ENCODE measurements at places on chromosomes 3 and 15.

DNA sequence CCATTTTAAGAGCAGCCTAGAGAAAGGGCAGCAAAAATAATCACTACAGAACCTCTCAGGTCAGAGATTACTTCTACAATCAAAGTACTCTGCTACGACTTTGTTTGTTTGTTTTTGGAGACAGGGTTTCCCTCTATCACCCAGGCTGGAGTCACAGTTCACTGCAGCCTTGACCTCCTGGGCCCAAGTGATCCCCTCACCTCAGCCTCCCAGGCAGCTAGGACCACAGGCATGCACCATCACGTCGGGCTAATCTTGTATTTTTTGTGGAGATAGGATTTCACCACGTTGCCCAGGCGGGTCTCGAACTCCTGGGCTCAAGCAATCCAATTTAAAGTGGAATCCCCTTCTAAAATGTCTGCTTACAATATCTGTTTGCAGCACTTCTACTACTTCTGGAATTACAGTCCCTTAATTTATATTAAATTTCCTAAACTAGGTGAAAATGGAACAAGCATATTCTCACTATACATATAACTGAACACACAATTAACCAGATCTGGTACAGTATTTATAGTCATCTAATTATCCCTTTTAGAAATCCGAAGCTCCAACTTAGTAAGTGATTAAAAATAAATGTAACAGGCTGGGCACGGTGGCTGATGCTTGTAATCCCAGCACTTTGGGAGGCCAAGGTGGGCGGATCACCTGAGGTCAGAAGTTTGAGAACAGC, 4.4 kb downstream of the UACA start:
- DNase-seq: no peak

DNA sequence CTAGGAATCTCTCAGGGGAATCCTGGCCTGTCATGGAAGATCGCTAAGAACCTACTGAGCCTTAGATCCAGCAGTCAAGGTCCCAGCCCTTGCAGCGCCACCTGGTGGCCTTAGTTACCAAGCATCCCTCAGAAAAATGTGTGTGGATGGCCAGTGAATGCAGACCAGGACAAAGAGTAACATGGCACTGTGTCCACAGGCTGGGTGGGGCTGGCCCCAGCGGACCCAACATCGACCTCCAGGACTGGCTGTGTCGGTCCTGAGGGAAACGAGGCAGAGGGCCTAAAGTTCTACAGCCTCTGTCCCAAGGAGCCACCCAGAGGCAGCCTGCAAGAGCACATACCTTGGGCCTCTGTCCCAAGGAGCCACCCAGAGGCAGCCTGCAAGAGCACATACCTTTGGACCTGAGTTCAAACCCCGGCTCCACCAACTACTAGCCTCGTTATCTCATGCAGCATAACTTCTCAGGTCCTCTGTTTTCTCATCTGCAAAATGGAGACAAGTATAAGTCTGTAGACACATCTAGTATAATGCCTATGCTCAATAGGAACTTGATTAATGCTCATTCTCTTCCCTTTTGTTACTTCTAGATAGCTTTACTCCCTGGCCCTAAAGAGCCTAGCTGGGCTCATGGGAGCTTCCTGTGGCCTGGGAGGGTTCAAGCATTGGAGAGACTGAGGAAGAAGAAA, 57.5 kb upstream of the HERC1 start:
- DNase-seq: peak; percentile 80

DNA sequence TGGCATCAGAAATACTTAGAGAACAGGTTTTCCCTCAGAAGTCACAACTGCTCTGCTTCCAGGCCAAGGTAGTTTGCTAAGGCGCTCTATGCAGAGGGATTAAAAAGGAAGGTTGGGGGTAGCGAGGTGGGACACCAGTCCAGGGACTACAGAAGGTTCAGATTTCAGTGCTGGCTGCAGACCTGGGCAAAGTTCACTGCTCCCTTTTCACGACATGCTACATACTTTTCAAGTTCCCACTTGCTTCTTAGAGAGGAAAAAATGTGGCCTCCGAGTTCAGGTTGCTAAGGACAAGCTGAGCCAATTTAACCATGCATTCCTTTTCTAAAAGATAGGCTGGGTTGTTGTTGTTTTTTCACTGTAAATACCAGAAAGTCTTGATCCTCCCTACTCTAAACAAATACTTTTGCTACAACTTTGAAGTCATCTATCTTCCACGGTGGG, 158.6 kb upstream of the NR2F2 start:
- DNase-seq: no peak

DNA sequence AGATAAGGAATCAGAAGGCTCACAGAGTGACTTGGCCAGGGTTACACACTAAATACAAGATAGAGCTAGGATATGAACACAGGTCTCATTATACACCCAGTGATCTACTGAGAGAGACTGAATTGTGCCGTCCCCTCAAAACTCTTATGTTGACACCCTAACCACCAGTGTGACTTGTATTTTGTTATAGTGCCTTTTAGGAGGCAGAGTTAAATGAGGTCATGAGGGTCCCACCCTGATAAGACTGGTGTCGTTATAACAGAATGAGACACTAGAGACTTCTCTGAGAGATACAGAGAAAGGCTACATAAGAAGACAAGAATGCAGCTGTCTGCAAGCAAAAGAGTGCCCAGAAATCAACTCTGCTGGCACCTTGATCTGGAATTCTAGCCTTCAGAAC, 12.6 kb downstream of the KPNA1 start:
- no peak for DNase-seq

- DNase-seq: no peak
Measured at GRCh38 chr3:163562625-163563024, 1515.7 kb downstream of the SI start.

DNA sequence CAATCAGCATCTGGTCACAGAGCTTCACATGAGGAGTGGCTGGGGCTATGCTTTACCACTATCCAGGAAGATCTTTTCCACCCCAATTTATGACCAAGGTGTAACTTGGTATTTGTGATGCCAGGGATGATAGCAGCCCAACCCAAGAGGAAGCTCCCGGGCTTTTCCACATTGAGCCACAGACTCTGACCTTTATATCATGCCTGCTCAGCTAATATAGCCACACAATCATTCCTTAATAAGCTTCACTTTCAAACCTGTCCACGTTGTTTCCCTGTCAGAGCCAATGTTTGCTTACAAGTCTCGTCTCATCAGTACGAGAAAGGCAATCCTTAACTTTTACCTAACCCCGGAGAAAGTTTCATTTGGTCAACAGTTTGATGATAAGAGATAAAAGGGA, 330.9 kb downstream of the SHQ1 start:
- no peak for DNase-seq

GRCh38 chr3:76369170-76369569, 583.8 kb upstream of the ZNF717 start:
- no peak for DNase-seq

GRCh38 chr3:53102601-53103147, 27.6 kb downstream of the RFT1 start:
- DNase-seq: peak; percentile 67

GRCh38 chr3:76965122-76965725, 74.7 kb upstream of the ROBO2 start:
- no peak for DNase-seq

DNA sequence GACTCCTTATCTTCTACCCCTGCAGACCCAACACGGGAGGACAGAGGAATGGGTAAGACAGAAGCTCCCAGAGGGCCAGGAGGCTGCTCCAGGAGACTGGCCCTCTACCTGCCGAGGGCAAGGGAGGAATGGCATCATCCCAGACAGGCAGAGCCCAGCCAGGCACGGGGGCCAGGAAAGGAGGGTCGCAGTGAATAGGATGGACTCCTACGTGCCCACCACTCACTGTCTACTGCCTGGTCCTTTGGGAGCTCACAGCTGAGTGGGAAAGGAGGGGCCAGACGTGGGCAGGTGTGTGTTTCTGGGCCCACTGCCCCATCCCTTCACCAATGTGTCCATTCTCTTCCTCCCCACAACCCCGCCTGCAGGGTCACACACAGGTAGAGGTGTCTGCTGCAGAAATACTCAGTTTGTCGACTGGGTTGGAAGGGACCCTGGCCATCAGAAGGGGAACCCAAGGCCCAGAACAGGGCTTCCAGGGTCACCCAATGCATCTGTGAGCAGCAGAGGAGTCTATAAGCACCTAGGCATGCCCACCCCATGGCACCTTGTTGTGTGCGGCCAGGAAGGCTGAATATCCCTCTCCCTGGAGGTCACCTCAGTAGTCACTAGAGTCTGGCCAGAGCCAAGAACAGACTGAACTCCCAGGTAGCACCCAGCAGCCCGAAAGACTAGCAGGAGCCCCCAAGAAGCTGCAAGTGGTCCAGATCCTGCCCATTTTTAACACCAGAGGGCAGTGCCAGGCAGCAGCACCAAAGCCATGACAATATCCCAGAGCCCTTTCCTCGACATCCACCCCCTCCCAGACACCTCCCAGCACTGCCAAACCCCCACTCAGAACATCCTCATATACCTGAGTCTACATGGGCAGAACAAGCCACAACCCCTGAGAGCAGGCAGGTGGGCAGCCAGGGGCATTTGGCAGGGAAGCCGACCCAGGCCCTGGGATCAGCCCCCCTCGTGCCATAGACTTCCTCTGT, 24.0 kb downstream of the TKT start:
- no peak for DNase-seq

DNA sequence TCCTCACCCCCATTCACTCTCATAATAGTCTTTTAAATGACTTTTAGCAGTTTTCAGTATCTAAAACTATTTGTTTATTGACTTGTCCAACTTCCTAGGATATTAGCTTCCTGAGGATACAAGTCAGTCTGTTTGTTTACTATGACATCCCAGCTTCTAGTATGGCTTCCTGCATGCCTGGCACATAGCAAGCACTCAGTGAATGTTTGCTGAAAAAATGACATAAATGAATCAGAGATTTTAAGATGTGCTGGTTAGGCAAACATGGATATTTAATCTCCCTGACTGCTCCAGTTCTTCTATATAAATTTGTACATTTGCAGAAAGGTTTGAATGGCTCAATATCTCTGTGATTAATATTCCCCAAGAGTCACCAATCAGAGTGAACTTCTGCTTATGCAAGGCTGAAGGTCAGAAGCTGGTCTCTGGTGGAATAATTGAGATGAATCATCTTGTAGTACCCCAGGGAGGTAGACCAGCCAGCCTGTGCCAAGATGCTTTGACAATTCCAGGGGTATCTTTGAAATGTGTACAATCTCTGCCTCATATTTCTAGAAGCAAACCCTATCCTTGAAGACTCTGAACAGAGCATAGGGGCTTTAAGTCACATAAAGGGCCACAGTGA, 219.0 kb upstream of the LMCD1 start:
- no peak for DNase-seq

DNA sequence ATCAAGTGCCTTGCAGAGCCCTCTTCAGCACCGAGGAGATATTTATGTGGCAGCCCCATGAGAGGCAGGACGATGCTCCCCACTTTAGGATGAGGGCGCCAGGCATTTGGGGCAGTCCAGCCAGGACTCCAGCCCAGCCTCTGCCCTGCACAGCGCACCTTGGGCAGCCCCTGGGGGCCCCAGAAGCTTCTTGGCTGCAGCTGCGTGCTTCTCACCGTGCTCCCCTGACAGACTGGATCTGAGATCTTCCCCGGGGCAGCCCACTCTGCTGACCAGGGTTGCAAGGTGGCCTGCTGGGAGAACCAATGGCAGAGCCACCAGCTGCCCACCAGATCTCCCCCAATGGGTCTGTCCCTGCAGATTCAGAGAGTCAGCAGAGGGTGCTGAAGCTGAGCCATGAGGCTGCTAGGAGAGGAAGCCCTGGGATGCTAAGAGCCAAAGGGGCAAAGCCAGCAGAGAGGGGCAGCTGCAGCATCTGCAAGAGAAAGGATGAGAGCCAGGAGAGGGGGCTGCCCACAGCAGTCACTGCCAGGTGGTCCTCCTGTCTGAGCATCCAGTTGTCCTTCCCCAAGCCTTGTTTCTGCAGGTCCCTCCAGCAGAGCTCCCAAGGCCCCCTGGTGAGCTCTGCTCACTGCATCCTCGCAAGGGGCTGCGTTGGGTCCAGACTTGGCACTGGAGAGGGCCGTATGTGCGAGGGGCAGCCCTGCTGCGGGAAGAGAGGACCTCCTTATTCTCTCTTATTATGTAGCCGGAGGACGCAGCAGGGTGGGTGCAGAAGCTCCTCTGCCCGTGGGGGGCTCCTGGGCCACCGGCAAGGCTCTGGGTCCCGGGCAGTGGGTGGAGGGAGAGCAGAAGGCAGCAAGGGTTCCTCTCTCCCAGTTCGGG, 14.7 kb upstream of the KLF13 start:
- no peak for DNase-seq

- DNase-seq: no peak
Measured at GRCh38 chr3:123499322-123499721, 50.4 kb upstream of the ADCY5 start.

GRCh38 chr3:144687862-144688261, 716.2 kb downstream of the DIPK2A start:
- no peak for DNase-seq

GRCh38 chr3:17759901-17760300, 17.5 kb upstream of the TBC1D5 start:
- DNase-seq: no peak

DNA sequence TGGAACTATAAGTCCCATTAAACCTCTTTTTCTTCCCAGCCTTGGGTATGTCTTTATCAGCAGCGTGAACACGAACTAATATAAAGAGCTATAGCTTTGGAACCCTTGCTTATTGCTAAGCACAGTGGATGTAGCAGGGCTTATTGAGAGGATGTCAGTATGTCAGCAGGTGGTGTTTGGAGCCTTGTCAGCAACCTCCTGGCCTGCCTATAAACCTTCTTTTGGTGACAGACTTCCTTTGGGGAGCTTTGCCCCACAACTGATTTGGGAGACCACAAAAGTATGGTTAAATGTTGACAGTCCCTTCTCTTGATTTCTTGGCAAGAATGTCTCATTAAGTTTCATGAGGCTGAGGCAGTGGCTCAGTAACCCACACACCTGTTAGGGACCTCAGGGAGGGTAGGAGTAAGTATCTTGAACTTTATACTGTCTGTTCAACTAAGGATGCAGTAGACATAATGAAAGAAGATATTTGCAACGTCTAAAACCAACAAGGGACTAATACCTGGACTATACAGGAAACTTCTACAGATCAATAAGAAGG, 14.8 kb downstream of the CCNDBP1 start:
- no peak for DNase-seq

- DNase-seq: no peak
Measured at GRCh38 chr3:169203631-169204550, 459.6 kb downstream of the MECOM start.

DNA sequence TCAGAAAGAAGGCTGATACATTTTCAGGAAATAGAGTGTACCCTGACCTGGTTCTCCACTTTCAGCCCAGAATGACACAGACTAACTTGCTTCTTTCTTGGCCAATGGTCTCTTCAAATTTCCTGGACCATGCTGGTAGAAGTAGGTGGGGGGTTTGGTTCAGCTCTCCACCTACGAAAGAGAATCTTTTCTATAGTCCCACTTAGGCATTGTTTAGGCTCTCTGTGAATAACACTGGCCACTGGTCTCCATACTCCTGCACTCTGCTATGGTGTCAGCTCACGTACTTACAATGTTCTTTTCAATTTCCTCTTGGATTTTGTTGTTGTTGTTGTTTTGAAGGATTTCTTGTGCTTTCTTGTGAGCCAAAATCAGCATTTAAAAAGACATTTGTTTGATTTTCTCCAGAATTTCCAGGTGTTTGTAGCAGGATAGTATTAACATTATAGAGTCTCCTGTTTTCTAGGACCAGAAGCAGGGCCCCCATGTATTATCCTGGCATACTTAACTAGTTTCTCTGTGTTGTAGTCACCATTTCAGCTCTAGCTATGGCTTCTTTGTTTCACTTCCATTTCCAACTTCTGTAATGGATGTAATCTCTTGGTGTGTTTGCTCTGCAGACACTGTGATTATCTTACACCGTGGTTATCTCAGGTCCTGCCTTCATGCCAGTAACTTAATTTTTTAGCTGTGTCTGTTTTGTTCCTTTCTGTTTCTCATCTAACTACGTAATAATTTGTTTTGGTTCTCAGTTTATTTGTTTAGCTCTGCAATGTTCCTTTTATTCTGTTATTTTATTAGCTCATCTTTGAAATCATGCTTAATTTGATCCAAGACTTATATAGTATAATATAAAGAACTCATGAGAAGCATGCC, 61.4 kb downstream of the CHRNA7 start:
- DNase-seq: no peak
